Stimulated activated CD4-positive, alpha-beta T cell treated with anti-CD3 and anti-CD28 coated beads, Interleukin-4, amount 100 ng/mL, for 24 hours (primary cell): ENCODE measurements at places on chromosomes 4 and X.
A peak's percentile ranks its signal among the peaks of the same experiment; 100 is the strongest.

- DNase-seq = no peak
Measured at GRCh38 chr4:75745161-75745560, 20.8 kb downstream of the USO1 start.

DNA sequence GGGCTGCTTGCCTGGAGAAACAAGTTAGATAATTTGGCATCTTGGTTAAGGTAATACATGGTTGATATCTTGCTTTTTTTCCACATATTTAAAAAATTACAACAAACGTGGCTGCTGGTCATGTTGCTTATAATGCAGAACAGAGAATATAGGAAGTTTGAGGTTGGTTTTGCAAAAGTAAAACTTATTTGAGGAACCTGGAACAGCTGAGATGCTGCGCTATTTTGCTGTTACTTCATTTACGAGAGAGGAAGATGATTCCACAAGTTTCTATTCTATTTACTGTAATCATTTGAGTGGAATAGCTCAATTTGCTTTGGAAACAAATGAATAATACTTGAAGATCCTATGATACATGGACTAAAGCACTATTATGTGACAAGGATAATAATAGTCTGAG, 118.9 kb downstream of the TMA16 start:
- DNase-seq = no peak

- DNase-seq = no peak
Measured at GRCh38 chrX:40088803-40089540, 8.8 kb downstream of the BCOR start.

DNA sequence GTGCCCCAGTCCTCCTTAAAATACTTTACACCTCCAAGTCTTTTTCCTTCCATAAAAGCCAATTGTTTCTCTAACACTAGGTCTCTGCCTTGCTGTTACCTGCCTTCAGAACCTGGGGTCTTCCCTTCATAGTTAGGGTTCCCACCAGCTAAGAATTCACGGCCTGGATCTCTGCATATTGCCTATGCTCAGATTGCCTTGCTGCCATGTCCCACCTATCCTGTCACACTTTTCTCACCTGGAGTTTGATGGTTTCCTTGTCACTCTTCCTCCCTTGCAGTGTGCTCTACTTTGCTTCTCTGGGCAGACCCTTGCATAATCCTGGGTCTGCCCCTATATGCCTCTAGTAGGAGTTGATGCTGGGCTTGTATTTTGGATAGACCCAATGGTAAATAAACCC, 36.6 kb upstream of the TMPRSS11E start:
- no peak for DNase-seq

GRCh38 chrX:120763269-120763668, 112.4 kb downstream of the CT47B1 start:
- no peak for DNase-seq

DNA sequence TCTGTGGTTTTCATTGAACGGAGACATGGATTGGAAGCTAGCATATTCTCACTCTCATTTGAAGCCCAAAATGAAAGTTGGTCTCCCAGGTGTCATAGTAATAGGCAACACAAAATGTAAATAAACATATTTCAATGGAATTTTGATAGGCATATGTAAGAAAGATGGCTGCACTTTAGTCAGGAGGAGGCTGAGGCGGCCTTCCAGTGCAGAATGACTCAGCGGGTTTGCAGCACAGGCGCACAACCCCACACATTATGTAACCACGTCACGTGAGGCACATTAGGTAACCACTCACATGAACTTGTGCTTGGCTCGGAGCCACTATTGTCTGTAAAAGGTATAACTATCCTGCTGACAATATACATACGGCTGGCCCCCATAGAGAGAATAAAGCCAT, 381.7 kb downstream of the GPAT3 start:
- DNase-seq = no peak

- DNase-seq = no peak
Measured at GRCh38 chrX:71269801-71270395, 13.5 kb upstream of the NONO start.

- DNase-seq = no peak
Measured at GRCh38 chrX:78708816-78709215, 38.7 kb upstream of the LPAR4 start.

DNA sequence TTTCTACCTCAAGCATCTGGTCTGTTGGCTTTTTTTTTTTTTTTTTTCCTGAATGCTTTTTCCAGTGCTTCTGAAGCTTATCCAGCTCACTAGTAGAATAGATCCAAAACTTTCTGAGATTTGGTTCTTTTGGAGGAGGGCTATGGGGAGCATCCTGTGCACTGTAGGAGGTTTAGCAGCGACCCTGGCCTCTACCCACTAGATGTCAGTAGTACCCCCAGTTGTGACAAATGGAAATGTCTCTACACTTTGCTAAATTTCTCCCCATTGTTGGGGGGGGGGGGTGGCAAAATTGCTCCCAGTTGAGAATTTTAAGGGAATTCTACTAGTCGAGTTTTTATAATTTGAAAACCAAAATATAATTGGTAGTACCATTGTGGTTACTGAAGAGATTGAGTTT, 23.0 kb upstream of the PPA2 start:
- no peak for DNase-seq

- no peak for DNase-seq
Measured at GRCh38 chr4:89439533-89439932, 131.9 kb upstream of the GPRIN3 start.

GRCh38 chr4:116733370-116733769, 352.0 kb downstream of the TRAM1L1 start:
- no peak for DNase-seq

- no peak for DNase-seq
Measured at GRCh38 chrX:155577682-155578081, 35.1 kb downstream of the TMLHE start.

DNA sequence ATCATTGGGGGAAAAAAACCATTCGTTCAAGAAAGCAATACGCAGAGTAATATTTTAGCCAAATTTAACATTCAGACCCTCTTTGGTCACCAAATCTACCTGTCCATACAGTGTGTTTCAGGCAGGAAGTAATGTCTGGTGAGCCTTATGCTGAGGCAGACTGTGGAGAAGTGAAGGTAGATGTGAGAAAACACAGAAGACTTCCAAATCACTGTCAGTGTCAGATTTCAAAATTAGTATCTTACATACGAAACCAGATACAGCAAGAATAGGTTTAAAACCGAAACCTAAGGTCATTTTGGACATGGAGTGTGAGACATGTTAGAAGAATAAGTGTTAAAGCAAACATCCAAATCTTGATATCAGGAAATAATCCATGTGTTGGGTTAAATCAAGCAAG, 664.5 kb upstream of the HTR2C start:
- no peak for DNase-seq

- peak; percentile 78 for DNase-seq
Measured at GRCh38 chr4:1130316-1131186, 17.2 kb upstream of the RNF212 start.

DNA sequence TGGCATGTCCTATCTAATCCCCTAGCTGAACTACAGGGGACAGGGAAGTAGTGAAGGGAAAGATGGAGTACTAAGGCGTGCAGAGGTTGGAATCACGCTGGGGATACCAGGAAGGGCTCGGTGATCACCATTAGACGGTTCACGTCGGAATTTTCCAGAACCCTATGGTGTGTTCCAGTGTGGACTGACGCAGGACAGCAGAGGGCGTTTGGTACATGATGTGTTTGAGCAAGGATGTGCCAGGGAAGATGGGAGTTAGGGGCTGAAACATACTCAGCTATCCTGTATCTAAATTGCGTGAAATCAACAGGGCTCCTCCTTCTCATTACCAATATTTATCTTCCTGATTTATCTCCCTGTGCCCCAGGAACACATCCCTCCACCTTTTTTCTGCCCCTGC, 33.7 kb downstream of the PRPS2 start:
- DNase-seq = no peak

DNA sequence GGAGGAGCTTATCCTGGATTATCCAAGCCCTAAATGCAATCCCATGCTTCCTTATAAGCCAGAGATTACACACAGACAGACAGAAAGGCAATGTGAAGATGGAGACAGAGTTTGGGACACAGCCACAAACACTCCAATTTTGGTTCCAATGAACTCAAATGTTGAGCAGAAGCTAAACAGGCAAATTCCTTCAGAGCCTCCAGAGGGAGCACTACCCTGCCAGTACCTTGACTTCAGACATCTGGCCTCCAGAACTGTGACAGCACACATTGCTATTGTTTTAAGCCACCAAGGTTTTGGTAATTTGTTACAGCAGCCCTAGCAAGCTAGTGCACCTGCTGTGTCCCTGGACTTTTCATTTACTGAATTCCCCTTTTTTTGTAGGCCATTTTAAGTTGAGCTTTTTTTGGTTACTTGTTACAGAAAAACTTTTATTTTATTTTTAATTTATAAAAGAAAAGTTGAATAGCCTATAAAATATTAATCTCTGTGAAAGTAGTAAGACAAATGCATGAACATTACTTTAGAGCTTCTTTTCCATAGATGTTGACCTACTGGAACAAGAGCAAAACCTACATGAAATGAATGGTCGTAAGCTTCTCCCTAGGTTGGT, 33.4 kb upstream of the SRD5A3 start:
- peak; percentile 34 for DNase-seq

DNA sequence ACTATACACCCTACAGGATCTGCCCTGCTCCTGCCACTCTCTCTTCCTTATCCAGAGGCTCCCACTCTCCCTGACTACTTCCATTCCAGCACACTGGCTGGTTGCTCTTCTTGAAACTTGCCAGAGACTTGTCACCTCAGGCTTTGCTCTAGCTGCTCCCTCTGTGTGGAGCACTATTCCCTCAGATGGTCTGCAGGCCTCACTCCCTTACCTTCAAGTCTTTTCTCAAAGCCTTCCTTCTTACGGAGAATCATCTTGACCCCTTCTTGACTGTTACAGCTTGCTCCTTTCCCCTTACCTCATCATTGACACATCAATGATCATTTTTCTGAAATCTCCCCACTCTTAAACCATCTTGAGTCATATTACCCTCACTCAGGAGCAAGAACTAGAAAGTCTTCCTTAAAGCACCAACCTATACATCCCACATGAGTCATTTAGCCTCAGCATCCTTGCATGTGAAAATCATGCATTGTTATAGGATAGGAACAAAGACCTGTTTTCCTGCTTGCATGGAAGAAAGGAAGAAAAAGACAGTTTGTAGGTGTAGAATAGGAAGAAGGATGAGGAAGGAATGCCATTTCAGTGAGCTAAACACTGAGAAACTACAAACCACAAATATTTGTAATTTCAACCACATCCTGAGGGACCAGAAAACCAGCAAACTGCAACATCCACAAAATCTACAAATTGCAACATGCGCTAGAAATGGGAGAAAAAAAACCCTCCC, 55.7 kb downstream of the ANTXR2 start:
- no peak for DNase-seq

DNA sequence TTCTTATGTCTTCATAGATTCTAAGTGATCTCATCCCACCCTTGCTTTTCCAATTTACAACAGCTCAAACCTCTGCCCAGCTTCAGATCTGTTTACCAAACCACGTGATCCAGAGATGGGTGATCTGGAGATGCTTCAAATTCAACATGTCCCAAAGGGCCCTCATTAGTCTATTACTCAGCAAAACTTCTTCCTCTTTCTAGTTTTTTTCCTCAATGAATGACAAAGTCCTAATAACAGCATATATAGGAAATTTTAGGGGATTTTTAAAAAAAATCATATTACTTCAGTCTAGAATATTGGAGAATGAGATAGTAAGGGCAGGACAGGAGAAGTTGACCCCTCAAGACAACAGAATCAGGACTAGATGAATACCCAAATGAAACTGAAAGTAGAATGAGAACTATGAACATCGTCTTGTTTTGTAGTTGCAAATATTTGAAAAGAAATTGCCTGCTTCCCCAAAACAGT, 127.1 kb downstream of the CFAP299 start:
- no peak for DNase-seq

DNA sequence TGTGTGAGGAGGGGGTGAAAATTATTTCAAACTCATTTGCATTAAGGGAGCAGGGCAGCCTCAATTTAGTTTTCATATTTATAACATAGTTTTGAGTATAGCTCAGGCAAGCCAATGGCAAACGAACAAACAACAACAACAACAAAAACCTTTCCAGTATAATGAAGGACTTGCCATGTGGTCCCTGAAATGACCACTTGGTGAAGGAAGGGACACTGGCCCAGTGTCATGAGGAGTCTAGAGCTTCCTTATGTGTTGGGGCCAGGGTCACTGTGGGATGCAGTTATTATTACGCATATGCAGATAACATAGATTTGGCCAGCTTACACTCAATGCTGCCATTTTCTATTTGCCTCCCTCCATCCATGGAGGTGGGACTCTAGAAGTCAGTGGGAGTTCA, 23.3 kb downstream of the NKX3-2 start:
- no peak for DNase-seq

DNA sequence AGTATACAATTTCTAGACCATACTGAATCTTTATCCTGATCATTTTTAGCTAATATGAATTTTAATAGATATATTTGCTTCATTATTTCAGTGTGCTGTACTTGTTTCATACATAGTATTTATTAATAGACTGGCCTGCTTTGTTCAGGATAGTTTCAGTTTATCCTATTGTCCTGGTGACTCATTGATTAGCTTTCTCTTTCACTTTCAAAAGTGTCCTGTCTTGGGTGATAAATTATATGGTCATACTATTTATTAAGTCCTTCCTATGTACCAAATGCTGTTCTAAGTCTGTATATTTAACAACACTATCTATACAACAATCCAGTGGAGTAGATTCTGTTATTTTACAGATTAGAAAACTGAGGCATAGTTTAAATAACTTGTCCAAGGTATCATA, 153.8 kb upstream of the RAPGEF2 start:
- no peak for DNase-seq

DNA sequence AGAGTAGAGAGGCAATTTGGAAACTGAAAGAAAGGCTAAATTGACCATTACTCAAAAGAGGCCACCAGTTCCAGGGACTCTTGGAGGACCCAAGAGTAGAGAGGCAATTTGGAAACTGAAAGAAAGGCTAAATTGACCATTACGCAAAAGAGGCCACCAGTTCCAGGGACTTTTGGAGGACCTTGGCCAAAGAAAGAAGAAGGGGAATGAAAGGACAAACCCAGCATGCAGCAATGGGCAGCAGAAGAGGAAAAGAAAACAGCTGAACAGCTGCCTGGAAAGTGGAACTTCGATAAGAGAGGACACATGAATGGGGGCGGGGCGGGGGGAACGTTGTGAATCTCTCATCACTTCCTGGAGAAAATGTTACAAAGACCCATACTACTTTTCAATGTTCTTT, 80.8 kb downstream of the PALLD start:
- no peak for DNase-seq

DNA sequence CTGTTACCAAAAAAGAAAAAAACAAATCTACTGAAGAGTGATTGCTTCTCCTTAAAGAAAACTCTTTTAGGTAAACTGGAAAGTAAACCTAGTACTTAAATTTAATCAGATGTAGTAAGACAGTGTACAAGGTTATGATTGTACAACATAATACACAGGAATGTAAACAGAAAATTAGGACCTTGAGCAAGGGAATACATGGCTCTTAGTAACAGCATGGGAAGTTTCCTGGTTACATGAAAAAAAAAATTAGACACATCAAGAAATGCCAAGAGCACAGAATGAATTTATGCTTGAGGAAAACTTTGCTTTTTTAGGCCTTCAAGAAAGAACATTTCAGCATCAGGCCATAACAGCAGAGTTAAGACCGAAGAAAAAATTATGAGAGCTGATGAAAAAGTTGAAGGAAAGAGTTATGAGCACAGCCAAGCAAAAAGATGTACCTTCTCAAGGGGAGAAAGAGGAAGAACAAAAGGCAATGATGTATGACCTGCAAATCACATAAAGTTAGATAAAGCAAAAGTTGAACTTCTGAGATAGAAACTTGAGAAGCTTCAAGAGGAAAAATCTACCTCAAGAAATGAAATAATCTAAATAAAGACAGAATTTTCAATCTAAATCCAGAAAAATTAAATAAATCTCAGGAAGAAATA, 311.6 kb downstream of the GALNTL6 start:
- DNase-seq = no peak
